ENCODE measurements at places on chromosomes 7 and 10.

- no peak for DNase-seq
These were observed 321.2 kb downstream of the FRMD4A start for GRCh38 chr10:14009371-14010100.

- no peak for DNase-seq
These were observed 154.0 kb downstream of the CCDC3 start for GRCh38 chr10:12847361-12847975.

- DNase-seq: no peak
These were observed 4.0 kb downstream of the GPR15LG start for GRCh38 chr10:84177541-84178141.

- no peak for DNase-seq
These were observed 64.6 kb upstream of the GJD4 start for GRCh38 chr10:35540296-35541164.

- DNase-seq: no peak
These were observed 835.1 kb upstream of the MBL2 start for GRCh38 chr10:53607691-53608090.

DNA sequence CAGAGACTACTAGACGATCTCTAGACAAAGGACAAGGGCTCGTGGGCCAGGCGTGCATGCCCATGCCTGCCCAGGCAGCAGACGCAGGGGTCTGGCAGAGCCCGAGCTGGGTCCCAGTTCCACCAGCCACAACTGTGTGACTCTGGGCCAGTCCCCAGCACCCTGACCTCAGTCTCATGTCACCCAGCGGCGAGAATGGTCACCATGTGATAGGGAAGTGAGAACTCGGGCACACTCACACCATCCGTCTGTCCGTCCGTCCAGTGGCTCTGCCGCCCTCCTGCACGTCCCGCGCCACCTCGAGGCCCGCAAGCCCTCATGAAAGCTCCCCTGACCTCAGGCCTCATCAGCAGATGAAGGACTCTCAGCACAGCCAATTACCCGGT is 280.0 kb downstream of the ELFN1 start:
- DNase-seq: no peak

GRCh38 chr10:43167498-43167889 is 29.2 kb downstream of the CSGALNACT2 start:
- no peak for DNase-seq

Measured in GM04503 (cell line).